Activated naive CD4-positive, alpha-beta T cell treated with anti-CD3 and anti-CD28 coated beads for 36 hours (primary cell): ENCODE measurements at places on chromosomes 7 and 10.

DNA sequence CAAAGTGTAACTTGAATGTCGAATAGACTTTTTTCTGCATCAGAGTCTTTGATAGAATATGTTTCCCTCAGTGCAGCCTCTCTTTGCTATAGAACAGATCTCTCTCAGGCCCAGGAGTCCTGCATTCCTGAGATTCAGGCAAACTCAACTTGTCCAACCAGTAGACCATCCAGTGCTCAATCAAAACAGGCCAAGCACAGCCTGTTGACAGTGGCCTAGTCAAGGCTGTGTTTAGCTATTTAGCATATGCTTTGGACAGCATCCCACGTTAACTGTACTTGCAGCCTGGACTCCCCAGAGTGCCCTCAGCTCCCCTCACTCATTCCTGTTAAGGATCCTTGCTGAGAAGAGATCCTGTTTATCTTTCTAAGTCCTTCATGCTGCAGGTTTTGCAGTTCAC lies 16.3 kb downstream of the OR6V1 start:
- DNase-seq: no peak

GRCh38 chr7:151709141-151710038 lies 167.5 kb downstream of the PRKAG2 start:
- no peak for DNase-seq

GRCh38 chr7:12731775-12732174 lies 44.3 kb downstream of the ARL4A start:
- no peak for DNase-seq

GRCh38 chr10:119777686-119778085 lies 51.8 kb downstream of the INPP5F start:
- DNase-seq: no peak
